Activated CD4-positive, alpha-beta T cell treated with anti-CD3 and anti-CD28 coated beads, Interleukin-2, amount 10 ng/mL, durations not matched to agents 24 days and 14 days (primary cell): ENCODE measurements at places on chromosomes 3 and 15. TPM values are rescaled to one million over a fixed set of nuclear protein-coding genes. Genes with fewer than 3 reads are reported as not detected.

DNA sequence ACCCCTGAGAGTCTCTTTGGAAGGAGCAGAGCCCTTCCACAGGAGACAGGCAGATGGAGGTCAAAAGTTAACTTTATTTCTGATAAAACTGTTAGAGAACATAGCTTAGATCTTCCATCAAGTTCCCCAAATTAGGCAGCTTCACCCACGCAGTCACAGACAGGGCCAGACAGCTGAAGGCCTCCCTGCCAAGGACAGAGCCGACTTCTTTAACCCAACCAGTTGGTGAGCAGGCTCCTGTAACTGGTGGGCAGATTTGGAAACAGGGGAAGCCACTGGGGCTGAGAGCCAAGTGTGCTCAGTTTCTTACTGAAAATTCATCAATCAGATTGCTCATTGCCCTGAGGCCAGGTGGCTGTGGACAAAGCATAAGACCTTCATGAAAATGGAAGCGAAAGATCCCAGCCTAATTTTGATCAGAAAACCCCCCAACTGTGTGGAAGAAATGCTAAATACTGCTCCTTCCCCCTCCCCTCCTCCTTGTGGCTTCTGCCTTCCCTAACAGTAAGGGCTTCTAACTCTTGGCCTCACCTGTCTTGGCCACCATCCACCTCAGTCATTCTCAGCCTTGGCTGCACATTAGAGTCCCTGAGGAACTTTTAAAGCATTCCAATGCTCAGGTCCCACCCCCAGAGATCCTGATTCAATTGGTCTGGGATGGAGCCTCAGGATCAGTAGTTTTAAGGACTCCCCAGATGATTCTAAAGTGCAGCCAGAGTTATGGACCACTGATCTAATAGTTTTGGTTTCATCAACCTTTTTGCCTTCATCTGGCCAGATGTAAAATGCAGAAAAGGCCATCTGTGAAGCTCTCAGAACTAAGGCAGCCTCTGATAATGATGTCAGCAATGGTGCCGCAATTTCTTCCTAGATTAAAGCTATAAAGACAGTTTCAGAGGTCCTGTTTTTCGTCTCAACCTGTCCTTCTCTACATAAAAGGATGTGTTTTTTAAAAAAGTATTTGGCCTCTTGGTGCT is 11.5 kb downstream of the CLRN1 start:
- DNase-seq = no peak

GRCh38 chr15:91151781-91152563 is 51.9 kb downstream of the SV2B start:
- DNase-seq = no peak

WDR5B gene
- 4.8 and 4.9 TPM in 2 replicates for total RNA-seq

GRCh38 chr15:46660096-46660842 is 1025.4 kb downstream of the SQOR start:
- no peak for DNase-seq

CDC25A gene
- 57.0 and 60.2 TPM in 2 replicates for total RNA-seq

DLL4 gene
- 0.33 TPM in 1 of 2 replicates, not detected in the other for total RNA-seq

- no peak for DNase-seq
Observed at GRCh38 chr3:9669720-9670432, 20.6 kb downstream of the MTMR14 start.

DNA sequence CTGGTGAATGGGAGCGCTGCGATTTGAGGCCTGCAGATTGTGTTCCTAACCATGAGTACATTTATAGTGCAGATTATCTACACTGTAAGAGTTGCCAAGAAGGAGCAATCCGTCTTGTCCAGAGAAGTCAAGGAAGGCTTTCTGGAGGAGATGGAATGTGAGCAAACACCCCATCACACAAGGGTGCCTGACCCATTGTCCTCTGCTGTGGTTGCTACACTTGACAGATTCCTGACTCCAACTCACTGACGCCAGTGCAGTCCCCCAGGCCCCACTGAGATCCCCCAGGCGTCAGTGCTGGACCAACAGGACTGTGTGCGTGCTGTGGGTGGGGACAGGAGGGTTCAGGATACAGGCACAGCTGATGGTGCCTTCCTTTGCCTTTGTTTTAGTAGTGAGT is 135.9 kb upstream of the TPM1 start:
- no peak for DNase-seq

GRCh38 chr15:88624971-88625490 is 3.9 kb downstream of the AEN start:
- no peak for DNase-seq

GRCh38 chr15:23646165-23647000 is 1.3 kb downstream of the MAGEL2 start:
- DNase-seq = no peak

RPP25 gene
- total RNA-seq = 13.1 and 13.9 TPM in 2 replicates

- DNase-seq = no peak
Observed at GRCh38 chr3:48835650-48836366, 11.9 kb downstream of the PRKAR2A start.

GRCh38 chr15:40239693-40240618 is 1.1 kb downstream of the PAK6 start:
- DNase-seq = no peak

DNA sequence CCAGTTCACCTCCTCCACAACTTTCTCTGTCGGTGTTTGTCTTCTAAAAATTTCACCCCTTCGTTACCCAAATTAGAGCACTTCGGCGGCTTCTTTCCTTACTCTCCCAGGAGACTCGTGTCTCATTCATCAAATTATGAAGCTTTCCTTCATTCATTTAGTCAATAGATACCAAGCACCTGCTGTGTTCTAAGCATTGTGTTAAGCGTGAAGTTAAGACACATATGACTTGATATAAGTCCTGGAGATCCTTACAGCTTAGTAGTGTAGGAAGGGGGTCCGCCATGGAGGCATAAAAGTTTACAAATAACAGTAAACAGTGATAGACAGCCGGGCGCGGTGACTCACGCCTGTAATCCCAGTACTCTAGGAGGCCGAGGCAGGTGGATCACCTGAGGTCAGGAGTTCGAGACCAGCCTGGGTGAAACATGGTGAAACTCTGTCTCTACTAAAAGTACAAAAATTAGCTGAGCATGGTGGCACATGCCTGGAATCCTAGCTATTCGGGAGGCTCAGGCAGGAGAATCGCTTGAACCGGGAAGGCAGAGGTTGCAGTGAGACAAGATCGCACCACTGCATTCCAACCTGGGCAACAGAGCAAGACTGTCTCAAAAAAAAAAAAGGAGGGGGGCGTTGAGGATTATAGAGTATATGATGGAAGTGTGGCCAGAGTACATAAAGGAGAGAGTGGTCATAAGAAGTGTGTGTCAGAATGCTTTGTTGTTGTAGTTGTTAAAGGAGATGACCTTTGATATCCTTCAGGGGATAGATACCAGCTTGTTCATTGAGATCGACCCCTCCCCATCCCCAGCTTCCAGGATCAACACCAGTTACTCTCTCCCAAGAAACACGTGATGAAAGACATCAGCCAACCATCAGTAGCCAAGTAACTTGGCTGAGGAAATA is 744 bp upstream of the CCDC32 start:
- peak; percentile 64 for DNase-seq

SRPRB gene
- total RNA-seq = 97.7 and 103 TPM in 2 replicates

DNA sequence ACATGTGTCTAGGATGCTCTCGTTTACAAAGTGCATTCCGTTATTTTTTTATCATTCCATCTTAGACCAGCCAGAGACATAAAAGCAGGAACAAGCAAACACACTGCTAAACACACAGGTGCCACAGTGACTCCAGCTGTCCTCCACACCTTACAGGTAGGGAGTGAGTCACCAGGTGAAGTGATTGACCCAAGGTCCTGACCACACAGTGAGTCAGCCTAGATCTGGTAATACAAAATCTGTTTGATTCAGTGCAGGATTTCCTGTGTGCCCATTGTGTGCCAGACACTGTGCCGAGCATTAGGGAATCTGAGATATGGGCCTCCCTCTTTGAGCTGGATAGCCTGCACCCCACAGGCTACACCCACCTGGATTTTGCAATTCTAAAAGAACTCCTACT is 16.7 kb upstream of the BFSP2 start:
- DNase-seq = no peak

HIGD2B gene
- not detected in 2 replicates for total RNA-seq

TNNC1 gene
- 1.2 and 1.5 TPM in 2 replicates for total RNA-seq
